ENCODE measurements at places on chromosomes 1 and 21.

GRCh38 chr1:42340093-42340492 is 5.1 kb upstream of the FOXJ3 start:
- DNase-seq, result no peak

GRCh38 chr1:109796484-109797302 is 33.0 kb upstream of the EPS8L3 start:
- DNase-seq, result peak; percentile 38

DNA sequence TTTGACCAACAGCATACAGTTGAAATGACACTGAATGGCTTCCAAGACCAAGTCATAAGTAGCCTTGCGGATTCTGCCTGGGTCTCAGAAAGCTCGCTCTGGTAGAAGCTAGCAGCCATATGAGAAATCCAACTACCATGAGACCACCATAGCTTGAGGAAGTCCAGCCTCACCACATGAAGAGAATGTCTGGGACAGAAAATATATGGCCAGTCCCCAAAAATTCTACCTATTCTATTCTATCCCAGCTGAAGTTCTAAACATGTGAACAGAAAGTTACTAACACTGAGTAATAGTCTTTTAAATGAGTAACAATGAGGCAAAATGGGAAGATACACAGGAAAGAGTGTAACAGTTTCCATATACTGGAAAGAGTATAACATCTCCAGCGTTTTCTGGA is 9.0 kb downstream of the FMO5 start:
- DNase-seq, result no peak

GRCh38 chr1:88736633-88737248 is 52.7 kb downstream of the PKN2 start:
- no peak for DNase-seq

GRCh38 chr1:56077206-56077605 is 502.2 kb downstream of the PLPP3 start:
- DNase-seq, result no peak

DNA sequence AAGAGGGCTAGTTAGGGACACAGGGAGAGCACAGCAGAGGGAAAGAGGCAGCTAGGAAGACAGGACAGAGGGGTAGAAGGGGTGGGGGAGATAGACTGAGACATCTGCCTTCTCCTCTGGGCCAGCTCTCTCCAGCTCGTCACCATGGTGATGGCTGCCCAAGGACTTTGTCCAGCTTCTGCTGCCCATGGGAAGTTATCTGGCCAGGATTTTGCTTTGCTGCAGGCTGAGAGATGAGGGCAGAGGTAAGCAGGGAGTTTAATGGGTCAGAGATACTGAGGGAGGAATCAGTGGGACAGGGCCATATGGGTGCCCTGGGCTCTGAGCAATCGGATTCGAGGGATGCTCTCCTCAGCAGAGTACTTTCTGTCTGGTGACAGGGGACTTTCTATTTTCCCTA is 34.5 kb upstream of the GPR37L1 start:
- no peak for DNase-seq

DNA sequence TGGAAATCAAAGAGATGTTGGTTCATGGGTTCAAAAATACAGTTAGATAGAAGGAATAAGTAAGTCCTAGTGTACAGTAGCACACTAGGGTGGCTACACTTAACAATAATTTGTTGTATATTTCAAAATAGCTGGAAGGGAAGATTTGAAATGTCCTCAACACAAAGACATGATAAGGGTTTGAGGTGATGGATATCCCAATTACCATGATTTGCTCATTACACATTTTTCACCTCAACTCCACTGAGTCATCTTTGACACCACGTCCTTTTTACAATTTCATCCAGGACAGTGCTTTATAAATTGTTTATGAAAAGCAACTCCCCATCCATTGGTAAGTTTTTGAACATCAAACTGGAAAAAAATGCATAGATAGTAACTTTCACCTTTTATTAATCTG is 208.3 kb downstream of the ZC3H11B start:
- DNase-seq, result no peak

DNA sequence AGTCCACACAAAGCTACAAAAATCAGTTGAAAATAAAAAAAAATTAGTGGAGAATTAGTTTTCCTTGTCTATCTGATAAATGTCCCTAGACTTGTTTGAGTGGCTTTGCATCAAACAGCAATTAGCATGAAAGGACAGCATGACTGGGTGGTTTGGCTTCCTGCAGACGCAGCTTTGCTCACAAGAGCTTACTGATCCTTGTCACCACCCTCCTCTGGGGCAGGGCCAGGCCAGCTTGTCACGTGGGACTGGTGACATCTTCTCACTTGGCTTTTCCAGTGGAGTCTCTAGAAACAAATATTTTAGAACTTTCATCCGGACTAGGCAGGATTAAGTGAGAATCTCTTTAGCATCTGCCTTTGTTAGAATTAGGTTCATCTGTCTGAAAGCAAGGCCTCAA is 76.0 kb upstream of the OLIG2 start:
- peak; percentile 50 for DNase-seq

GRCh38 chr1:3312310-3312897 is 142.1 kb upstream of the ARHGEF16 start:
- DNase-seq, result no peak

DNA sequence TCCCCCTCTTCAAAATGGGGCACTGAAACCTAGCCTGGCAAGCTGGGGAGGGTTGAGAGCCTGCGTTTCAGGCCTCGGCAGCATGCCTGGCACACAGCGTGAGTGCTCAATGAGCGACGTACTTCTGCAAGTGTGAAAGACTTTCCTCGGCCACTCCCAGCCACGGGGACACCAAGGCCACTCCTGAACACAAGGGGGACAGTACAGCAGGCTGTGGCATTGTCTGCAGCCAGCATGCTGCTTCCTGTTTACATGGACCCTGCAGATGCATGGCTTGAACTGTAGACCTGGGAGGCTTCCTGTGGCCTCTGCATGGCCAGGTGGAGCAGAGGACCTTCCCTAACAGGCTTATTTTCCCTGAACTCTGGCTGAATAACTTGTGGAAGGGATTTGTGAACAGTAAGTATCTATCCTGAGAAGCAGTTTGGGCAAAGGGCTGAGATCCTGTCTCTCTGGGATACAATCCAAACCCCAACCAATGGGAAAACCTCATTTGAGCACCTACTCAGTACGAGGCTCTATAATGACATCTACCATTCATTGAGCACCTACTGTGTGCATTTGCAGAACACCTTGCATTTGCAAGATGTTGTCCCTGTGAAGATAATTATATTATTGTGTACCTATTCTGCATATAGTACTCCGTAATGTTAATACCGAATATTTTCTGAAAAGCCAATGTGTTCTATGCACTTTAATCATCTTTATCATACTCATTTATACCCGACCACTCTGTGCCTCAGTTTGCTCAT is 9.9 kb upstream of the HSPG2 start:
- no peak for DNase-seq

- no peak for DNase-seq
Measured at GRCh38 chr1:208117409-208117808, 126.8 kb downstream of the PLXNA2 start.

DNA sequence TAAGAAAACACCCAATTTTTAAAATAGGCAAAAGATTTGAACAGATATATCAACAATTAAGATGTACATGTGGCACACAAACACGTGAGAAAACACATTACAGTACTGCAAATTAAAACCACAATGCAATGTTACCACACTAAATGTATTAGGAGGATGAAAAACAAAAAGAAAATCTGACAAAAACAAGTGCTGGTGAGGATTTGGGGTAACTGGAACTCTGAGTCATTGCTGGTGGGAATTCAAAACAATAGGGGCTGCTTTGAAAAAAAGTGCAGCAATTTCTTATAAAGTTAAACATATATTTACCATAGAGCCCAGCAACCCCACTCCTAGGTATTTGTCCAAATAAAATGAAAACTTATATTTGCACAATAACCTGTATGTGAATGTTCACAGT is 614.1 kb downstream of the SMYD3 start:
- no peak for DNase-seq

DNA sequence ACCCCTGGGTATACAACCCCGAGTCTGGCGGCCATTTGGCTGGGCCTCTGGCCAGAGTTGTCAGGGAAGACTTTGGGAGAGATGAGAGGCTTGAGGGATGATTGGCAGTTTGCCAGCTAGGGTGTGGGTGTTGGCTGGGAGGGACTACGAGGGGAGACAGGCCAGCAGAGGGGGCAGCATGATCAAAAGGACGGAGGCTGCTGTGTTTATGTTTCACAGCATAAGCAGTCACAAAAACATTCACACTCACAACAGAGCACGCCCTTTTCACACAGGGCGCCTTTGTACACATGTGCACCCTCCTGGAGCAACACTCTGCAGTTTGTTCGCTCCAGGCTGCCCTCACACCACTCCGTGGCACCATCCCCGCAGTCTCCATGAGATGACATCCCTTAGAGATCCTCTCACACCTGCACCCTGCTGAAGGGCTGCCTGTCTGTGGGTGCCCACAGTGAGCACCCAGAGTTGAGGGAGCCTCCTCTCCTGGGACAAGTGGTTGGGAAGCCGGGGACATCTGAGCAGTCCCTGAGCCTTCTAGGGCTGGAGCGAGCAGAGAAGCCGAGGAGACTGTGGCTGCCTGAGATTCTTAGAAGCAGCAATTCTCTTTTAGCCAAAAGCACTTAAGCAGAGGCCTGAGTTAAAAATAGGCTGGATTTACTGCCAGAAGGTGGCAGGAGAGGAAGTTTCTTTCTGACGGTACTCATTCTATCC is 15.4 kb downstream of the EFNA3 start:
- DNase-seq, result no peak

DNA sequence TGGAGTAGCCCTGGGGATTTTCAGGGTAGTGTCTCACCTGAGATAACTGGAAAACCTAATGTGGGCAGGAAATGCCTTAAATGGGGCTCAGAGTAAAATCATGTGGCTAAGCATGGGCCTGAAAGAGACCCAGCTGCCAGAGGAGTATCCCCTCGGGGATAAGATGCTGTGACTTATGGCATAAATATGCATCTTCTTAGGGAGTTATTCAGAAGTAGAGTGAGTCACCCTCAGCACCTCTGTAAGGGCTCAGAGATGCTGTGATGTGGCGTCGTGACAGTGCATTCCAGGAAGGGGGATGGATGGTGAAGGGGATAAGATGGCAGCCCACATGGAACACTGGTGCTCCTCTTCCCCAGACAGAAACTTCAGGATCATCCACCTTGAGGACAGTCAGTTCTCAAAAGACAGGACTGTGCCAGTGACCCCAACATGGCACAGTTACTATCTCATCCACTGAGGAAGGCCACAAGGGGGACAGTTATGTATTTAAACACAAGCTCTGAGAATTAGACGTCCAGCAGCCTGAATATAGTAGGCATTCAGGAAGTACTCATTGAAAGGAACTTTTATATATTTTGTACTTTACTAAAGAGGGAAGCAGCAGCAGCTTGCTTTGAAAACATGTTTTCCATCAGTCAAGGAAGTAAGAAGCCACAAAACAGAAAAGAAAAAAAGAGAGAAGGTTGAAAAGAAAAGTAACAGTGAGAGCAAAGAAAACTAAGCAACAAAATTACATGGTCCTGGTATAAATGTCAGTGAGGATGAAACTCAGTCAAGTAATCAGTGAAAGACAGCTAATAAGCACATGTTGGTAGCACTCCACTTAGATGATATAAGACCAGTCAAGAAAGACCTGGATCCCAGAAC is 8.3 kb downstream of the IL24 start:
- DNase-seq, result no peak

- DNase-seq, result no peak
Measured at GRCh38 chr1:163928069-163928468, 606.3 kb downstream of the NUF2 start.

DNA sequence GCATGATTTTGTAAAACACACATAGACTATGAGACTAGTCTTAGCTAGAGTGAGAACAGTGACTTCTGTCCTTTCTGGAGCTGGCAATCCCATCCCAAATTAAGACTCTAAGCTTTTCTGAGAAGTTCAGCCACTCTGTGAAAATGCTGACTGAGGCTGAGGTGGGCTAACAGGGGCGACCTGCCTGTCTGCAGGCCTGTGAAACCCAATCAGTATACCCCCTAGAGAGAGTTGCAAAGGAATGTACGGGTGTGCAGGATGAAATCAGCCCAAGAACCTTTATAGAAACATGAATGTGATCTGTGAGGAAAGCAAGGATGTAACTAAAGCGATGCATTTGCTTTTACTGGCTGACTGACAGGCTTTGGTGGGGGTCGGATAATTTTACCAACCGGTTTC is 16.0 kb upstream of the TBX15 start:
- no peak for DNase-seq

DNA sequence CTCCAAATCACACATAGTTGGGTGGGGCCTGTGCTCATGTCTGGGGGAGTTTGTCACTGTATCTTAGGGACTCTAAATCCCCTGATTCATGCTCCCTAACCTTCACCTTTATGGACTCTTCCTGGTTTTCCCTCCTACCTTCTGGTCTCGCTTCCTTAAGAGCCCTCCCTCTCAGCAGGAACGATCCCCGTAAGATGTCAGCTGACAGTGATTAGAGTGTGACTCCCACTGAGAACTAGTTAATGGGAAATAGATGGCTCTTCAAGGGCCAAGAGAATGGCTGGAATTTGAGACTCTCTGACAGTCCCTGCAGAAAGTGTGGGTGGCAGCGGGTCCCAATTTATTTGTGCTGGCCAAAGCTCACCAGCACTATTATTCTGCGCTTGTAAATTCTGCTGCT is 22.0 kb downstream of the LYPD8 start:
- no peak for DNase-seq

- DNase-seq, result peak; percentile 93
Measured at GRCh38 chr1:207823880-207824566, 72.2 kb downstream of the CD46 start.

DNA sequence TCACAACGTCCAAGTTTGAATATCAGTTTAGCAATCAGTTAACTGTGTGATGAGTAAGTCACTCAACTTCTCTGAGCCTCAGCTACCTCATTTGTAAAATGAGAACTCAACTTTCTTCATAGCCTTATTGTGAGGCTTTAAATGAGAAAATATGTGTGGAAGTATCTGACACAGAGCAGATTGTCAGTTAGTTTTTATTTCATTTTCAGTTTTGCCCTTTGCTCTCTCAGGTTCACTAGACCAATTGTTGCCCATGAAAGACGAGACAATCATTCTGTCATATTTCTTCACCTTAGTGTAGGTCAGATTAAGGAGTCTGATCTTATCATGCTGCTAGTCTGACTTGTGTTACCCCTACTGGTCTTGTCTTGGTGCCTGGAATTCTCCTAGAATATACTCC is 232.8 kb upstream of the PTBP2 start:
- DNase-seq, result no peak

DNA sequence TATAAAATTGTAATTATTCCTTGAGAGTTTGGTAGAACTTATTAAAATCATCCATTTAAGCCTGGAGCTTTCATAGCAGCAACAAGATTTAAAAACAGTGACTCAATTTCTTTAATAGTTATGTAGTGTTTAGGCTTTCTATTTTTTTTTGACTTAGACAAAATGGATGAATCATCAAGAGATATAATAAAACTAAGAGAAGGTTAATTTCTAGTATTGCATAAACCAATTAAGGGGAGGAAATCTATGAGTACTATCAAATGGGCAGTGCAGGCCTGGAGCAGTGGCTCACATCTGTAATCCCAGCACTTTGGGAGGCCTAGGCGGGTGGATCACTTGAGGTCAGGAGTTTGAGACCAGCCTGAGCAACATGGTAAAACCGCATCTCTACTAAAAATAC is 416.3 kb upstream of the USP24 start:
- no peak for DNase-seq

- DNase-seq, result no peak
Measured at GRCh38 chr1:184157394-184157742, 105.8 kb downstream of the TSEN15 start.

- DNase-seq, result peak; percentile 69
Measured at GRCh38 chr1:232982238-232982944, 32.0 kb downstream of the NTPCR start.

Data from suprapubic skin (tissue), 4 donors.